ENCODE measurements at places on chromosomes 7 and 10.
A peak's percentile ranks its signal among the peaks of the same experiment; 100 is the strongest.

- DNase-seq, result no peak
Measured at GRCh38 chr7:48101352-48101751, 12.3 kb downstream of the UPP1 start.

DNA sequence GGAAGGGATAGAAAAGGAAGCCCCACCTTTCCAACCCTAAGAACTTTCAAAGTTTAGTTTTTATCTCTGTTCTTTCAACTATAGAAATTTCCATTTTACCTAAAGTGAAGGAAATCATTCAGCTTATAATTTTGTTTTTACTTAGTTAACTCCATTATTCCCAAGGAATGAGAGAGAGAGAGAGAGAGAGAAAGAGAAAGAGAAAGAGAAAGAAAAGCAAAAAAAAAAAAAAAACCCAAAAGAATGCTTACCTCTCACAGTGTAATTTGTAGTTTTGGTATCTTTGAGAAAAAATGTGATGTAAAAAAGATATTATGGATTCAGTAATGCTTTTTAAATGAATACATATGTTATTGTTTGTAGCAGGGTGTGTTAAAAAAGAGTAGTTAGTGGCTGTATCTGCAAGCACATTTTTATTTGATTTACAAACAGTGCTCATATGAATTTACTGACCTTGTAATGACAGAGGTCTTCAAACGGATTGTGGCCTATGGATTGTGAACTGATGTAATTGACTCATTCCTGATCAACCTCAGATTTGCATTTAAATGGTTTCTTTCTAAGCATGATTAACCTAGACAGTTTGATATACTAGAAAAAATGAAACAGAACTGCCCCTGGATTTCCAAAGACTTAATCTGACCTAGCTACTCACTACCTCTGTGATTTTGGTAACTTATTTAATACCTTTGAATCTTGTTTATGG, 64.9 kb downstream of the LCOR start:
- no peak for DNase-seq

GRCh38 chr10:122112021-122112616, 123.2 kb downstream of the TACC2 start:
- DNase-seq, result peak; percentile 44

- no peak for DNase-seq
Measured at GRCh38 chr7:91228327-91228726, 35.9 kb upstream of the FZD1 start.

DNA sequence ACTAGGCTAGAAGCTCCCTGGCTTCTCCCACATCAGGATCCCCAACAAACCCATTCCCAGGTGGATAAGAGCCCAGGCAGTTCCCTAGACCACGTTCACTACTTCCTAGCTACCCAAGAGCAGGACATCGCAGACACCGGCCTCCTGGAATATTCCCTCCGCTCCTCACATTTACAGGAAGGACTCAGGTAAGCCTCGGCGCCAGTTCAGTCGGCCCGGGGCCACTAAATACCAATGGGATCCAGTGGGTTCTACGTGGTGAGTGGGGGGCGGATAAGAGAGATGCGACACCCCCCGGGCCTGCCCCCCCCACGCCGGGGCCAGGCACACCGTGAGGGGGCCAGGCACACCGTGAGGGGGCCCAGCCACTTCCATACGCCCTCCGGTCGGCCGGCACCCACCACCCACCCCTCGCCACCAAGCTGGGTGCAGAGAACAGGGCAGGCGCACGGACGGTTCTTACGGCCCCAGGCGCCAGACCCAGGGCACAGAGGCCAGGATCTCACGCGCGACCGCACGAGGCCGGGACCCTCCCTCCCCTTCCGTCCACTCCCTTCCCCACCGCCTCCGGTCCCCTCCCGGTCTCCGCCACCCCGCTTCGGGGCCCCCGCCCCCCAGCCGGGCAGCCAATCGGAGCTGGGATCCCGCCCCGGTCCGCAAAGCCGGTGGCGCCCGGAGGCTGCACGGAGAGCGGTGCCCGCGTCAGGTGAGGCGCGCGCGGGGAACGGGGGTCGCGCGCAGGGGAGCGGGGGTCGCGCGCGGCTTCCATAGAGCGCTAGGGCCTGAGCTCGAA, at the start of gene BLVRA:
BLVRA (plus strand) TSS at position 652 of the 793 bp plus-strand sequence. CDS start 12,479 bp downstream, outside the sequence.
- DNase-seq, result no peak

GRCh38 chr10:127276794-127277462, 80.5 kb upstream of the INSYN2A start:
- DNase-seq, result peak; percentile 28

GRCh38 chr10:62861507-62861906, 45.3 kb upstream of the EGR2 start:
- DNase-seq, result no peak
